AG04450 (cell line): ENCODE measurements at places on chromosomes 3 and 15.

- no peak for DNase-seq
Observed at GRCh38 chr3:34198309-34198708, 399.9 kb downstream of the PDCD6IP start.

- DNase-seq = no peak
Observed at GRCh38 chr3:112931736-112932521, 43.0 kb downstream of the CD200R1 start.

GRCh38 chr3:88075497-88075896 lies 16.4 kb downstream of the ZNF654 start:
- no peak for DNase-seq

DNA sequence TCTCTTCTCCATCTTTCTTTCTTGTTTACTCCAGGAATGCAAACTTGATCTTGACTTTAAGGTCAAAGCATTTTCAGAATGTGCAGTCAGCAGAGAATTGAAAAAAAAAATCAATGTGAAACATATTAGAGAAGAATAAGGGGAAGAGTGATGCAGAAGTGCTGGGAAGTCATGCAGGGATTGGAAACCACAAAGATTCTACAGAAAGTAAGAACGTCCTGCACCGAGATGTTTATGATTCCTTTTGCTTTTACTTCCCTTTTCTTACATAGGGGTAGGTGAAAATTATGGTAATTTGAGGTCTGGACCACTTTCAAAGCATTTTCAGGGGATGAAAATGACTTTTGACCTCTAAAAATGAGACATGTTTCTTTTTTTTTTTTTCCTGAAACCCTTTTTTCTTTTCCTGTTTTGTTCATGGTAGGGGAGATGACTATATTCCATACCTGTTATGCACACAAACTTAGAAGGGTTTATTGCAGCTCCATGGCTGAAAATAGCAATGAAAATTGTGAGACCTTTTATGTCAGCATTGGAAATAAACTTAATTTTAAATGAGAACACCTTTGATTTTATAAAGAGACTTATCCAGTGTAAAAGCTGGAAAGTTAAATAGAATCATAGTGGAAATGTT lies 623.5 kb upstream of the TBL1XR1 start:
- no peak for DNase-seq

DNA sequence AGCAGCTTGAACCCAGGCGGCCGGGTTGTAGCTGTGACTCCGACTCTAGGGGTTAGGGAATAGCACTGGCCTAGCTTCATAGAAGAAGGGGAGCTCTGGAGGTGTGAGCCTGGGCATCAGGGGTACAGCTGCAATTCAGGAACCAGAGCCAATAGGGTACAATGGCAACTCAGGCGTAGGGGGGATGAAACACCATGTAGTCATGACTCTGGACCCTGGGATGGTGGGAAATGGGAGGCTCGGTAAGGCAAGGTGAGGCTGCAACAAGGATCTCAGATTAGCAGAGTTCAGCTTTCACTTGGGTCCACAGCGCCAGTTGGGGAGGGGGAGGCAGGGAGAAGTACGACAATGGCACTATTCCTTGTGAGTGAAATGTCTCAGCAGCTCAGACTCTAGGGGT lies 210.2 kb upstream of the LYSMD4 start:
- DNase-seq = no peak

GRCh38 chr3:152203652-152204051 lies 65.1 kb upstream of the MBNL1 start:
- DNase-seq = no peak

- DNase-seq = no peak
Observed at GRCh38 chr3:170689893-170690660, 104.2 kb upstream of the SLC7A14 start.

DNA sequence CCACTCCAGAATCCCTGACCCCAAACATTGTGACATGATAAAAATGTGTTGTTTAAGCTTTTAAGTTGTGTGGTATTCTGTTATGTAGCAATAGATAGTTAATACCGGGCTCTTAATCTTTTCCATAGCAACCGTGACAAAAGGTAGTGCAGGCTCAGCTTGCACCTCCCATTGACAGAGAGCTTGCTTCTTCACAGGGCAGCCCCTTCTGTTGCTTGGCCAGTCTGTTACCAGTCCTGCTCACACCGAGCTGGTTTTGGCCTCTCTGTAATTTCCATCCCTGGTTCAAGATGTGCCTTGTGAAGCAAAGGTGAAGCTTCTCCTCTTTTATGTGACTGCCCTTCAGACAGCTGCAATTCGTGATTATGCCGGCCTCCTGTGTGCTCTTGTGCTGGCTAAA lies 86.9 kb downstream of the CRYGS start:
- no peak for DNase-seq

DNA sequence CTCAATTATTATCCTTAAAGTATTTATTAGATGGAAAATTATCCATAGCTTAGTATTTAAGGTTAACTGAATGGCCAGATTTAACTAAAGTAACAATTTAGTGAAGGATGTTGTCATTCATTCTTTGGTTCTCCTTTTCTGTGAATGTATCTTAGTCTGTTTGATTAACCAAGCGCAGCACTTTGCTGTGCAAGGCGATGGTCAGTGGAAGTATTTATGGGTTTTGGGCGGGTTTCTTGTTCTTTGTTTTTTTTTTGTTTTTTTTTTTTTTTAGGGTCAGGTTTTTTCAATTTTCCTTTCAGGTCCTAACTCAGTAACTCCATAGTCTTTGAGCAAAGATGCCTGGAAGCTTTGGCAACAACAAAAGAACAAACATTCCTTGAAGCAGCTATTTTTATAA lies 328.8 kb downstream of the PTPRG start:
- no peak for DNase-seq
